ENCODE measurements at places on chromosomes 4 and X.

- H3K36me3 ChIP-seq: peaks cover 43% of the 10 kb centered on the region
- no peaks in the 10 kb centered on the region for H3K27me3 ChIP-seq
- no peak overlapping the region for H3K27ac ChIP-seq
- peaks cover 7% of the 10 kb centered on the region for H3K4me1 ChIP-seq
- H3K4me3 ChIP-seq: no peak overlapping the region
Observed at GRCh38 chrX:16700734-16701133, 11.7 kb downstream of the CTPS2 start.

DNA sequence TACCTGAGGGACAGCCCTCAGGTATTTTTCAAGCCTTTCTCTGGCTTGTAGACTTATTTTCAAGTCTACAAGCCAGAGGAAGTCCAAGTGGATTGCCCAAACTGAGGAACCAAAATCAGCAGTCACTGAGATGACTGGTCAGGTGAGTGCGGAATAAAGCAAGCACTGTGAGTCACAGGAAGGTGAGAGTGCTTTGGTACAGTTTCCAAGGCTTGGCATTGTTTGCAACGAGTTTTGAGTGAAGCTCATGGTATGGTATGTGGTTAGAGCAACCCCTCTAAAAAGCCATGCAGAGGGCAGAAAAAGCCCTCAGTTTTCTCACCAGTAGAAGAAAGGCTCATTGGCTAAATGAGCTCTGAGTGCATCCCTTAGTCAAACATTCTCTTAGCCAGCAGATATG is 112.8 kb upstream of the EOLA2 start:
- no peaks in the 10 kb centered on the region for H3K36me3 ChIP-seq
- H3K27me3 ChIP-seq: no peaks in the 10 kb centered on the region
- no peak overlapping the region for H3K4me3 ChIP-seq
- H3K4me1 ChIP-seq: no peaks in the 10 kb centered on the region

DNA sequence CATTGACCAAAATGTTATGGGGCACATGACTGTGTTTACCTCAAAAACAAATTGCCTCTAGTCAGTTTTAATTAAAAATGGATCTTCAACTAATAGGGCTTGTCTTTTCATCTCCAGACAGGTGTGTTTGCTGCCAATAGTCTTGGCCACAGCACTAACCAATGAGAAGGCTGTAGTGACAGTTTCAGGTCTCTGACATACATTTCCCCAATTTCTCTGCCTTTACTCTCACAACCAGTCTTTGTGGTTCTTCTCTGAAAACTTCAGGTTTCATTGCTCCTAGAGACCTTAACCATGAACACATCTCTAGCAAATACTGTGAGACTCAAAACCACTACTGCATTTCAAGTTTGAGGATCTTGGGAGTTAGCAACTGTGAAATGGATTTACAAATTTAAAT is 3.5 kb upstream of the EDNRA start:
- no peak for DNase-seq
- H3K4me3 ChIP-seq: no peak overlapping the region
- peaks cover 9% of the 10 kb centered on the region for H3K4me1 ChIP-seq
- H3K27me3 ChIP-seq: peaks cover 12% of the 10 kb centered on the region

GRCh38 chrX:134718966-134719317 is 60.7 kb upstream of the PLAC1 start:
- no peak overlapping the region for H3K4me3 ChIP-seq
- H3K27me3 ChIP-seq: no peaks in the 10 kb centered on the region
- DNase-seq: no peak
- H3K36me3 ChIP-seq: no peaks in the 10 kb centered on the region

GRCh38 chr4:43130228-43131021 is 237.9 kb downstream of the GRXCR1 start:
- H3K27me3 ChIP-seq: no peaks in the 10 kb centered on the region
- no peak for DNase-seq
- H3K4me1 ChIP-seq: peaks cover 16% of the 10 kb centered on the region
- H3K36me3 ChIP-seq: no peaks in the 10 kb centered on the region
- no peak overlapping the region for H3K27ac ChIP-seq

All from progenitor cell of endocrine pancreas (in vitro differentiated cells).